ENCODE measurements at places on chromosomes 16 and 17. TPM values are rescaled to one million over a fixed set of nuclear protein-coding genes. Genes with fewer than 3 reads are reported as not detected.

GRCh38 chr17:71825687-71826086 is 295.1 kb upstream of the SOX9 start:
- no peak for DNase-seq

The ADAP2 gene
- total RNA-seq, result 0.90 TPM

The CCL23 gene
- total RNA-seq, result not detected

GRCh38 chr17:8324923-8325322 is 14.7 kb upstream of the ODF4 start:
- DNase-seq, result no peak

GRCh38 chr16:85288869-85289660 is 176.8 kb upstream of the CIBAR2 start:
- DNase-seq, result no peak

The PERCC1 gene
- not detected for total RNA-seq

GRCh38 chr17:74139120-74139519 is 64.4 kb upstream of the RPL38 start:
- no peak for DNase-seq

DNA sequence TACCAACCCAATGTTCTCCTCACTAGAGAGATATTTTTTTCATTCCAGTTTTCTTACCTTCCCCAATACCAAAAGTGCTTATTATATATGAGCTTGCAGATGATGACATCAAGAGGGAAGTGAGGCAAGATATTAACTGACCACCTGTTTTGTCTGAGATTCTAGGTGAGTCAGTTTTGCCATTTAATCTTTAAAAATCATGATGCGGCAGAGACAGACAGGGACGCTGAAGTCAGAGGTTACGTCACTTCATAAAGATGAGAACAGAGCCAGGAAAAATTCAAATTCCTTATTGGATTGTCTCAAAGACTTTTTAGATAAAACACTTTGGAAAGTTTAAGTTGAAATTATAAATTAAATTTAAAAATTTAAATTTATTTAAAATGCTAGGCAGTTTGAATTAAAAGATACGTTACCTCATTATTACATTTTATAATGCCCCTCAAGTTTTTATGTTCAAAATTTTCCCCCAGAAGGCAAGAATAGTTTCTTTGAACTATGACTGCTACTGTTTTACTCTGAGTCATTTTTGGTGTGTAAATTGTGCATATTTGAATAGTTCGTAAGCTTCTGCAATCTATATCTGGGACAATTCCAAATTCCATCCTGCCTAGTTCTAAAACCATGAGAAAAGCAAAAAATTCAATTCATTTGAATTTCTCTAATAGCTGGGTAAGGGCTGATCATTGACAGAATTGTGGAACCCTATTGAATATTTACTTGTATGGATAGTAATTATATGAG is 839.6 kb upstream of the GOT2 start:
- DNase-seq, result peak; percentile 20

The AGRP gene
- not detected for total RNA-seq

DNA sequence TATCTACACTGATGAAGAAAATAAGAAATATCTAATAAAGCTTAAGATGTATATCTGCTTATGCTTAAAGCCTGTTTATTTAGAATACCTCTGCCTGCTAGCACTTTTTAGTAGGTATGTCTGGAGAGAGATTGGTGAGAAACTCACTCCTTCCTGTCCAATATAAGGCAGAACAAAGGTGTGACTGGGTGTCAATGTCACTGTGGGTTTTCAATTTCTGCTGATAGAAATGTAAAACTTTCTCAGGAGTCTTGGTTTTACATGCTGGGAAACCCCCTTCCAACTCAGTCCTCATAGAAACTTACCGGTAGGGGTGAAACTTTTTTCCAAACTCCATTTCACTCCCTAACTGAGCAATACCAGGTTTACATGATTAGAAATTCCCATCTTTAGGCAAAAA is 17.8 kb upstream of the MPHOSPH6 start:
- no peak for DNase-seq

- no peak for DNase-seq
Measured at GRCh38 chr17:7208754-7209460, 10.7 kb downstream of the DLG4 start.

DNA sequence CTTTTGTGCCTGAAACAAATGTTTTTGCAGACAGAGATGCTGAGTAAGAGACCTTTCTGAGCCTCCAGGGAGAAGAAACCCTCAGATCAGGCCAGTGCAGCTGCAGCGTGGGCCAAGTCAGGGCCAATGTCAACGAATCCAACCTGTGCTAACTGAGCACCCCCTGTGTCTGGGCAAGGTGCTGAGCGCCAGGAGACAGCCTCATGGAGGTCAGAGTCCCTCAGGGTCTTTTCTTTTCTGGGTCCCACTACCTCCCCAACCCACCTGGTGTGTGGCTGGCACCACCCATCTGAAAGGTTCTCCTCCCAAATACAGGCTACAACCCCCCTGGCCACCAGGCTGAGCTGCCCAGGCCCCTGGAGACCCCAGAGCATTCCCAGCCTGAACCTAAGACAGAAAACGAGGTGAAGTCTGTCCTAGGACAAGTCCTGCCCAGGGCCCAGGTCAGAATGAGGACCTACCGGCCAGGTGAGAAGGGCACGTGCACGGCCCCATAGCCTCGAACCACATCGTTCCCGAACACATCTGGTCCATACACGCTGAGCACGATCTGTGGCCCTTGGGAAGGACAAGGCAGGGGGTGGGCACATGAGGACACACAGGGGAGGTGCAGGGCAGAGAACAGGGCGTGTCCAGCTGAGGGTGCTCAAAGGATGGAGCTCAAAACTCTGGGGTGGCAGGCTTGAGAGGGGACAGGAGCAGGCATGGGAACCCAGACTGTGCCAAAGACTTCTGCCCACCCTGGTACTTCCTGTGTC is 15.0 kb downstream of the B9D1 start:
- no peak for DNase-seq

- no peak for DNase-seq
Measured at GRCh38 chr16:86300746-86301481, 209.4 kb upstream of the FOXF1 start.

- DNase-seq, result peak; percentile 87
Measured at GRCh38 chr17:44222112-44222869, 2.8 kb upstream of the UBTF start.

DNA sequence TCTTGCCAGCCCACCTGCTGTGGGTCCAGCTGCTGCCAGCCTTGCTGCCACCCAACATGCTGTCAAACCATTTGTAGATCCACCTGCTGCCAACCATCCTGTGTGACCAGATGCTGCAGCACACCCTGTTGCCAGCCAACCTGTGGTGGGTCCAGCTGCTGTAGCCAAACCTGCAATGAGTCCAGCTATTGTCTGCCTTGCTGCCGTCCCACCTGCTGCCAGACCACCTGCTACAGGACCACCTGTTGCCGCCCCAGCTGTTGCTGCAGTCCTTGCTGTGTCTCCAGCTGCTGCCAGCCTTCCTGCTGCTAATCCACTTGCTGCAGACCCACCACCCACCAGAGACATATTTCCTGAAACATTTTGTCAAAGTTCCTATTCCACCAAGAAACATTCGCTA is 641 bp downstream of the KRTAP9-1 start:
- no peak for DNase-seq

The MMP28 gene
- not detected for total RNA-seq

DNA sequence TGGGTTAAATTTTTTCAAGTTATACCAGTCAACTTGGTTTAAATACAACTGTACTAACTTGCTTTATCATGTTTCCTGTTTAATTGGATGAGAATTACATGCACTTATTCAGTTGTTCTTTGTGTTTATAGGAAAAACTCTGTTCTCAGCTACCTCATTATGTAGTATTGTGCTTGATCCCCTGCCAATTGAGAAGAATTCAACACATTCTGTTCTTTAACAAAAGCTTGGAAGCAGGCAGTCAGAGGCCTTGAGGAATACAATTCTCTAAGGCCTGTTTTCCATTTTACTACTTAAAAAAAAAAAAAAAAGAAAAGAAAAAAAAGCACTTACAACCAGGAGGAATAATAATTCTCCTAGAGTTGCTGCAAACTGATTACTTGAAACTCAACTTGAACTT is 60.6 kb upstream of the CMIP start:
- DNase-seq, result peak; percentile 36

DNA sequence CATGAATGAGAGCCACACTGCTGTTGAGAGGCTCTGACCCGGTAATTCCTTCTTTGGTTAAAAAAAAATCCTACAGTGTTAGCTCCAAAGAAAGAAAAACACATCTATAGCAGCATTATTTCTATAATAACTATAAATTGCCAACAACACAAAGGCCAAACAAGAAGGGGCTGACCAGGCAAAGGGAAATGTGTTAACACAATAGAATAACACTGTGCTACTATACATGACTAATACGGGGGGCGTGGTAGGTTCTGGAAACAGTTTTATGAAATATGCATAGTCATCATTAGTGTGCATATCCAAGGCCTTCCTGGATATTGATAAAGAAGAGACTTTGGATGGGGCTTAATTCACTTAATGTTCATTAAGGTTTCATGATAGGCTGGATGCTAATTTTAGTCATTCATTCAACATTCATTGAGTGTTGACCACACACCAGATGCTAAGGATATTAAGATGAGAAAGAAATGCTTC is 50.0 kb upstream of the CCL1 start:
- peak; percentile 85 for DNase-seq

The TXNDC17 gene
- 57.5 TPM for total RNA-seq

DNA sequence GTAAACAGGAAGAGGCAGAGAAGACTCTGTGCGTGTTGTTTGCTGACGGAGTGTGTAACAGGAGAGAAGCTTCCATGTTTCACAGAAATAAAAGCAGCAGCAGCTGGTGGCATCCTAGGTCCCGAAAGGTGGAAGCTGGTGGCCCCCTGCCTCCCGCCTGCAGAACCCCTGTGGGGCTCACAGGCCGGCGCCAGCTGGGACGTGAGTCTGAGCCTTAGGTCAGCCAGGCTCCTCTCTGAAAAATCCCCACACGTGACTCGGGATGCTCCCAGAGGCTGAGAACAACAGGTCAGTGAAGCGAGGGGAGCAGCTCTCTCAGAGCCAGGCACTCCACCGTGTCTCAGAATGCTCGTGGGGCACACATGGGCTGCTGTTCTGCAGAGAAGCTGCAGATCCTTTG is 27.4 kb downstream of the TMEM204 start:
- DNase-seq, result no peak

The TCAP gene
- total RNA-seq, result 0.49 TPM

GRCh38 chr16:85640585-85640984 is 27.5 kb downstream of the GSE1 start:
- no peak for DNase-seq

The NRN1L gene
- not detected for total RNA-seq

- peak; percentile 81 for DNase-seq
Measured at GRCh38 chr17:38454532-38454931, 26.3 kb downstream of the ARHGAP23 start.

DNA sequence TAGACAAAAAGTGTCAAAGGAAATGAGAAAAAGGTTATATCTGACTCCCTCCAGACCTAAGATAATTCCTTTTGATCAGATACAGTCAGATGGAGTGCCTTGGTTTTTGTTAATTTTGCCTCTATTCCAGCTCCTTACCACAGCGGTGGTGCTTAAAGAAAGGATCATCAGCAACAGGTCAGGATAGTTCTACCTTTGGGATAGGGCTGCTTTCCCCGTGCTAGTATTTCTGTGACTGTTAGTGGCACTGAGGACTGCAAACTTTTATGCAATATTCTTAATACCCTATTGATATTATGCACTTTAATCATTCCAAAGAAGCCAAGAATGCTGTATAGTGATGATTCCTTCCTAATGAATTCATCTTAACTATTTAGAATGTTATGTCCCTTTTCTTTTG is 24.5 kb downstream of the NQO1 start:
- no peak for DNase-seq

GRCh38 chr17:83127431-83128160 is 48.2 kb downstream of the METRNL start:
- DNase-seq, result no peak

The ZNF174 gene
- 8.0 TPM for total RNA-seq

DNA sequence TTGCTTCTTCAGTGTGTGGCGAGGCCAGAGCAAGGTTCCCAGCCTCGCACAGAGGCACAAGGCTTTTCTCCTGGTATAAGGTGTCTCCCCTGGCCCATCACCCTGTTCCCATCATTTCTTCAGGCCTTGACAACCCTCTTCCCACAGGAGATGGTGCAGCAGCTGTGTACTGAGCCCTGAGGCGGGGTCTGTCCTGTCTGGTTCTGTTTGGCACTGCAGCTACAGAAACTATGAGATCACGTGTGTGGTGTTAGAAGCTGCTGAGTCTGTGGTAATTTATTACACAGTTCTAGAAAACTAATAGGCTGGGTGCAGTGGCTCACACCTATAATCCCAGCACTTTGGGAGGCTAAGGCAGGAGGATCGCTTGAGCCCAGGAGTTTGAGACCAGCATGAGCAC is 7.2 kb downstream of the PLA2G15 start:
- no peak for DNase-seq

GRCh38 chr16:15942931-15943690 is 6.3 kb upstream of the ABCC1 start:
- DNase-seq, result no peak

The KCNAB3 gene
- total RNA-seq, result not detected

DNA sequence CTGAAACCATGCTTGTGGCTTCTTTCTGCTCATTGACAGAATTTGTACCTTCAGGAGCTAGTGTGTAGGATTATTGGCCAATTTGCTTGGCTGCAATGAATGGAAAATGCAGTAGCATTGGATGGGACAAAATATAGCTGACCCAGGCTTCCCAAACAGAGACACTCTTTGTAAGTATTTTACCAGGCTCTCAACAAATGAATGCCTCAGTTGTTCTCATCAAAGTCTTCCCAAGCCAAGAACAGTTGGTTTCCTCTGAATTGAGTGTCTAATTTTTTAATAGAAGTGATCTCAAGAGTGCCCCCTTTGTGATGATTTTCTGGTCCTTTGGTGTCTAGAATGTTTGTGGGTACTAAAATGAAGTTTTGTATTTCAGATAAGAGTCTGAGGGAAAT is 140.9 kb downstream of the SHISA9 start:
- no peak for DNase-seq

DNA sequence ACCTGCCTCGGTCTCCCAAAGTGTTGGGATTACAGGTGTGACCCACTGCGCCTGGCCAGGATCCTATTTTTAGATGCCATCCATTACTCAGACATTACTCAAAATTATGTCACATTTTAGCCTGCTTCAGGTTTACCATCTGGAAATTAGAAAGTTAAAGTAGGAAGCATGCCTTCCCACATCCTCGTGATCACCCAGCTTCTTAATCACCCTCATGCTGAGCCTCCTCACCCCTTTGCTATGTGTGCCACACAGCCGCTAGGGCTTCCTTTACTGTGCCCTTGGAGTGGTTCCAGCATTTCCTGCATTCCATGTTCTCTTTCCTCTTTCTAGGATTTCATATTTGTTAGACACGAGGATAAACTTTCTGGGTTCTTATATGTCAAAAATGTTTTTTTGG is 9.3 kb downstream of the ADORA2B start:
- peak; percentile 83 for DNase-seq

The KIF2B gene
- not detected for total RNA-seq

The ATMIN gene
- total RNA-seq, result 45.4 TPM

The TOX3 gene
- total RNA-seq, result not detected

DNA sequence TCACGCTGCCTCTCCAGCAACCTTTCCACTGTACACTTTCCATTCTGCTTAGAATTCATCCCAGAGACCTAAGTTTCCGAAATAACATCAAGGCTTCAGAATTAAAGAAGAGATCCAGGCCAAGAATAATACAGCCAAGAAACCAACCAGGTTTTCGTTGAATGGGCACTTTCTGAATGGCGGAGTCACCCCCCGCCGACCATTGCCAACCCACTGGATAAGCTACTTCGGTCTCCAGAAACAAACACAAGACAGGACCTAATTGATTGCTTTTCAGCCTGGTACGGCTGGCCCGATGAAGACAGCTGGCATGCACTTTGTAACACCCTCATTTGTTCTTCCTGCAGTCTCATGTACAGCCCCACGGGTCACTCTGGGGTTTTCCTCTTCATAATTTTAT is 308.1 kb upstream of the ZFHX3 start:
- DNase-seq, result no peak

GRCh38 chr17:38674014-38674748 is 576 bp downstream of the EPOP start:
- no peak for DNase-seq

Measured in fibroblast of the aortic adventitia (primary cell).